Common myeloid progenitor, CD34-positive (primary cell): ENCODE measurements at places on chromosomes 5 and 9.

- H3K36me3 ChIP-seq: no peaks in the 10 kb centered on the region
- no peaks in the 10 kb centered on the region for H3K27me3 ChIP-seq
- H3K27ac ChIP-seq: no peak overlapping the region
- DNase-seq: no peak
Observed at GRCh38 chr5:25892211-25892610, 1146.2 kb downstream of the CDH9 start.

DNA sequence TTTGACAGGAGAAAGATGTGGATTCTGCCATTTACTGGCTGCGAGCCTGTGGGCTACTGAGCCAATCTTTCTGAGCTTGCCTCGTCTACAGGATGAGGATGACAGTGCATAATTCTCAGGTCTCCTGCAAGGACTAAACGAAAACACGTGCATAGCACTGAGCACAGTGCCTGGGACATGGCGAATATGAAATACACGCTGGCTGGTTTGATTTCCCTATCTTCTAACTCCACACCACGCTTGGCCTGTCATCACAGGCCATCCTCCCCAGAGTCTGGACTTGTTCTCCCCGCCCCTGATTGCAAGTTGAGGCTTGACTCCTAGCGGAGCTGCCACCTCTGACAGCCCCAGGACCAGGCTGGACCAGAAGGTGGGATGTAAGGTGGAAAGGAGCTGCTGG lies 37.9 kb downstream of the ARPC5L start:
- peak; percentile 8 for DNase-seq
- no peak overlapping the region for H3K27ac ChIP-seq
- H3K36me3 ChIP-seq: peaks cover 9% of the 10 kb centered on the region
- H3K4me3 ChIP-seq: no peak overlapping the region

GRCh38 chr9:79123415-79123814 lies 448.4 kb upstream of the TLE4 start:
- H3K27me3 ChIP-seq: no peaks in the 10 kb centered on the region
- no peak overlapping the region for H3K27ac ChIP-seq
- no peak for DNase-seq
- H3K36me3 ChIP-seq: no peaks in the 10 kb centered on the region

DNA sequence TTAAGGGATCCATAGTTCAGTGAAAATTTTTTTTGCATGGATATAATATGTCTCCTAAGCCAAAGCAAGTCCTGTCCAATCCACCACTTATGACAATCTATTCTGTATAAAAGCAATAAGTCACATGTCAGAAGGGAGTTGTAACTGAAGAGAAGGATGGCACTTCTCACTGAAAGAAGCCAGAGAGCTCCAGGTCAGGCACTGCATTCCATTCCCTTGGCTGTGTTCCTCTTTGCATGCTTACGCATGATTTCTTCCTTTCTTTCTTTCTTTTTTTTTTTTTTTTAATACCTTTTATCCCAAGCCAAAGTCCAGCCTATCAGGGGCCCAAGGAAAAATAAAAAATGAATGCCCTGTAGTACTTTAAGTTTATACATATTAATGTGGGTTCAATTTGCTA lies 39.8 kb downstream of the MAMDC2 start:
- no peak for DNase-seq
- H3K4me3 ChIP-seq: no peak overlapping the region
- peaks cover 7% of the 10 kb centered on the region for H3K36me3 ChIP-seq
- H3K4me1 ChIP-seq: no peaks in the 10 kb centered on the region
- no peak overlapping the region for H3K27ac ChIP-seq

DNA sequence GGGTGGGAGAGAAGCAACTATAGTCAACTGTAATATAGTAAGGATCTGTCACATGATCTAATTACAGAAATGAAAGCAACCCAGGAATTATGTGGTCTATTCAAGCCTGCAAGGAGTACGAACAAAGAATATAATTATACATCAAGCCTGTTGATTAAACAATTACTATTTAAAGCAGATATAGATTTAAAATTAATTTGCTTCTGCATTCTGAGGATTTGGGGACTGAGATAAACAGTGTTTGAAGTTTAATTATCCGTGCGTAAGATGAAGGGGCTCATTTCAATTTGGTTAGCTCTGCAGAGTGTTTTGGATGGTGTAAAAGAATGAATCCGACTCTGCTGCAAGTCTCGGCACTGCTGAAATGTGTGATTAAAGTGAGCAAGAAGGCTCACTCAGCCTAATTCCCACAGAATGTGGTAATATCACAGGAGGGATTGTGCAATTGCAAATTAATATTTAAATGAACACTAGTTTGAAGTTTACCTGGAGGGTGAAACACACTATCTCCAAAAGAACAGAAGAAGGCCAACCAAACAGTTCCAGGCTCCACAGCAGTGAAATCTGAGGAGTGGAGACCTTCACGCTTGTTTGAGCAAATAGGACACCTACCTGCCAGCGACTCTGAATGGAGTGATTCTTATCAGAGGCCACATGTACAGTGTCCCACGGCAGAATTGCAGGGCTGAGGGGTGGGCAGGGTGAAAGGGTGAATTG lies 420.6 kb upstream of the SLC30A5 start:
- no peaks in the 10 kb centered on the region for H3K27me3 ChIP-seq
- H3K4me3 ChIP-seq: peak overlapping the region; percentile 23
- no peaks in the 10 kb centered on the region for H3K4me1 ChIP-seq

- peaks cover 61% of the 10 kb centered on the region for H3K27me3 ChIP-seq
- peak within 1 kb of the TSS; percentile 70 for H3K4me3 ChIP-seq
- no peak within 1 kb of the TSS for H3K27ac ChIP-seq
- no peaks in the 10 kb centered on the region for H3K36me3 ChIP-seq
- DNase-seq: peak; percentile 44
Observed at GRCh38 chr9:17578911-17579793, at the start of gene SH3GL2. Gene SH3GL2 (plus strand): TSS chr9:17579066.

GRCh38 chr5:102481054-102481715 lies 17.6 kb downstream of the SLCO6A1 start:
- H3K27ac ChIP-seq: no peak overlapping the region
- H3K27me3 ChIP-seq: no peaks in the 10 kb centered on the region
- no peak for DNase-seq

DNA sequence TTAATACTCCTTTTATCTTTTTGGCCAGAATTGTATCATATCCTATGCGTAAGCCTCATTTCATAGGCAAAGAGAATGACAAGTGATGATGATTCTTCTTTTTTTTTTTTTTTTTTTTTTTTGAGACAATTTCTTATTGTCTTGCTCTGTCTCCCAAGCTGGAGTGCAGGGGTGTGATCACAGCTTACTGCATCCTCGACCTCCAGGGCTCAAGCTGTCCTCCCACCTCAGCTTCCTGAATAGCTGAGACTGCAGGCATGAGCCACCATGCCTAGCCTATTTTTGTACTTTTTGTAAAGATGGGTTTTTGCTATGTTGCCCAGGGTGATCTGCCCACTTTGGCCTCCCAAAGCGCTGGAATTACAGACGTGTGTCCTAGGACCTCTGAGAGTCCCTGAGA lies 41.9 kb upstream of the C5orf24 start:
- no peaks in the 10 kb centered on the region for H3K4me1 ChIP-seq
- no peak overlapping the region for H3K27ac ChIP-seq
- no peaks in the 10 kb centered on the region for H3K27me3 ChIP-seq
- no peak for DNase-seq

- no peaks in the 10 kb centered on the region for H3K36me3 ChIP-seq
- H3K27me3 ChIP-seq: peaks cover 100% of the 10 kb centered on the region
- peaks cover 11% of the 10 kb centered on the region for H3K4me1 ChIP-seq
- H3K27ac ChIP-seq: no peak overlapping the region
- peak; percentile 82 for DNase-seq
Observed at GRCh38 chr9:1051584-1052275, 1.6 kb downstream of the DMRT2 start.

- no peaks in the 10 kb centered on the region for H3K27me3 ChIP-seq
- H3K36me3 ChIP-seq: no peaks in the 10 kb centered on the region
- no peak overlapping the region for H3K4me3 ChIP-seq
- no peaks in the 10 kb centered on the region for H3K4me1 ChIP-seq
- no peak overlapping the region for H3K27ac ChIP-seq
- no peak for DNase-seq
Observed at GRCh38 chr5:153774686-153775085, 264.0 kb downstream of the FAM114A2 start.

GRCh38 chr5:131513780-131514179 lies 121.2 kb downstream of the RAPGEF6 start:
- no peaks in the 10 kb centered on the region for H3K27me3 ChIP-seq
- H3K36me3 ChIP-seq: peaks cover 11% of the 10 kb centered on the region
- no peak overlapping the region for H3K27ac ChIP-seq
- no peak for DNase-seq
- peaks cover 42% of the 10 kb centered on the region for H3K4me1 ChIP-seq

GRCh38 chr5:14598225-14598624 lies 16.6 kb downstream of the OTULINL start:
- peaks cover 42% of the 10 kb centered on the region for H3K4me1 ChIP-seq
- H3K27ac ChIP-seq: no peak overlapping the region
- peaks cover 2% of the 10 kb centered on the region for H3K36me3 ChIP-seq
- H3K27me3 ChIP-seq: no peaks in the 10 kb centered on the region
- DNase-seq: no peak

DNA sequence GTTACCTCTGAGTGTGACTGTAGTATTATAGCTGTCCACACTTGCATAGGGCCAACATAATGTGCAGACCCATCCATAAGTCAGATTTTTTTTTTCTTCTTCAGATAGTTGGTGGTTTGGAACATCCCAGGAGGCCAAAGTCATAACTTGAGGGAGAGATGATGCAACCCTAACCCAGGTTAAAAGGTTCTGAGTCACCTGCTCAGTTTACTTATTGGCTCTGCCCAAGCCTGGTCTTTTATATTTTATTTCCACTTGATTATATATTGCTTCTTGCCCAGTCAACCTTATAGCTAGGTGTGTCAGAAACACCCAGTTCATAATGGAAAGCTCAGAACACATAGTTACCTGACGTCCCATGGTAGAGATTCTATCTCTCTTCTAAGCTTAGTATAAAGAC lies 113.1 kb upstream of the PCSK1 start:
- H3K4me1 ChIP-seq: no peaks in the 10 kb centered on the region
- H3K4me3 ChIP-seq: no peak overlapping the region
- DNase-seq: no peak
- no peak overlapping the region for H3K27ac ChIP-seq
- H3K27me3 ChIP-seq: no peaks in the 10 kb centered on the region

DNA sequence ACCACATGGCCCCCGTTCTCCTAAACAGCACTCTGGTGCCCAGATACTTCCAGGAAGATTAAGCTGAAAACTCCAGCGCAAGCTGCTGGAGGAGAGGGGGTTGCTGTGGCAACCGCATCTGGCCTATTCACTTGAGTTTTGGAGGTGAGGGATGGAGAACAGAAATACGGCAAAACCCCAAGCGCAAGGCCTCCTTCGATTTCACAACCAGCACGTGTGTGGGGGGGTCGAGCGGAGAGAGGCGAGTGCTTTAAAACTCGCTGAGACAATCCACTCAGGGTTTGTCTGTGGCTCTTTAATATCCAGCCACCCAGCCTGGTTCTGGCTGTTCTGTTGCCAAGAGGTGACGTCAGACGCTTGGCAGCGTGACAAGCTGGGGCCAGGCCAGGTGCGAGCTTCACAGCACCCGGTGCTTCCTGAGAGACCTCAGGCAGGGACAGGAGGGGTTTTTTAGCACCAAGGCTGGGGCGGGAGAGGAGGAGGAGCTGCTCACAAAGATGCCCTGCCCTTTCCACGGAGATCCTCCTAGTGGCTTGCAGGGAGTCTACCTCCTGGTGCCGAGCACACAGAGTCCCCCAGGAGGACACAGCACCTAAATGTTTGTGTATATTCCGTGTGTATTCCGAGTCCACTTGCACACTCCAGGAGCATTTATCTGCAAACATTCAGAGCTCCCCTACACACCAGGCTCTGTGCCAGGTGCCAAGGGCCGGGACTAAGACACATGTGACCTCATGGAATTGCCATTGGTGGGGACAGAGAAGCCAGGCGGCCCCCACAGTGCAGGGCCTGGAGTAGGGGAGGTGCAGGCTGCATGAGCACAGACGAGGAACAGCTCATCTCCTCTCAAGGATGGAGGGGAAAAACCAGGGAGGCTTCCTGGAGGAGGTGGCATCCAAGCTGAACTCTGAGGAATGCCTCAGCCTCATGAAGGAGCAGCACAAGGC lies 194.6 kb downstream of the OLFM1 start:
- peak; percentile 76 for DNase-seq
- no peaks in the 10 kb centered on the region for H3K36me3 ChIP-seq
- H3K27me3 ChIP-seq: no peaks in the 10 kb centered on the region
- no peak overlapping the region for H3K4me3 ChIP-seq
- H3K4me1 ChIP-seq: no peaks in the 10 kb centered on the region

DNA sequence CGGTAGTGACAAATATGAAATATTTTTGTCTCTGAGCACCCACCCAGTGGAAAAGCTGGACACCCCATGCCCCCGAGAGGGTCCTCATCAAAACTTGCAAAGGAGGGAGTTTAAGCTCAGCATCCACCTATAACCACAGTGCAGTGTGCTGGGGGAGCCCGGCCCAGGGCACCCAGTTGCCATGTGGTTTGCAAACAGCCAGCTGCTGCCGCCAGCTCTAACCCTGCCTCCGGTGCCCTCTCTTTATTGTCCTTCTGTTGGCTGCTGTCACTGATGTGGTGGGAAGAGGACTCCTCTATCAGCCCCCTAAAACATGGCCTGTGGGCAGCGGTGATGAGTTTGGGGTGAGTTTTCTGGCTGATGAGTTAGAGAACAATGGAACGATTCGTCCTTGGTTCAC lies 160.9 kb upstream of the MVB12B start:
- no peaks in the 10 kb centered on the region for H3K36me3 ChIP-seq
- no peak overlapping the region for H3K27ac ChIP-seq
- H3K4me1 ChIP-seq: no peaks in the 10 kb centered on the region

GRCh38 chr5:83751201-83751600 lies 30.5 kb upstream of the HAPLN1 start:
- no peak overlapping the region for H3K4me3 ChIP-seq
- no peak overlapping the region for H3K27ac ChIP-seq
- H3K27me3 ChIP-seq: no peaks in the 10 kb centered on the region
- no peaks in the 10 kb centered on the region for H3K36me3 ChIP-seq

DNA sequence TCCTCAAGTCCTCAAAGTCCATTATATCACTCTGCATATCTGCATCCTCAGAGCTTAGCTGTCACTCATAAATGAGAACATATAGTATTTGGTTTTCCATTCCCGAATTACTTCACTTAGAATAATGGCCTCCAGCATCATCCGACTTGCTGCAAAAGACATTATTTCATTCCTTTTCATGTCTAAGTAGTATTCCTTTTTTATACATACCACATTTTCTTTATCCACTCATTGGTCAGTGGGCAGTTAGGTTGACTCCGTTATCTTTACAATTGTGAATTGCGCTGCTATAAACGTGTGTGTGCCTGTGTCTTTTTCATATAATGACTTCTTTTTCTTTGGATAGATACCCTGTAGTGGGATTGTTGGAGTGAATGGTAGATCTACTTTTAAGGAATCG lies 117.2 kb downstream of the OR2K2 start:
- H3K4me3 ChIP-seq: no peak overlapping the region
- H3K27ac ChIP-seq: no peak overlapping the region
- H3K27me3 ChIP-seq: no peaks in the 10 kb centered on the region
- DNase-seq: no peak
- H3K4me1 ChIP-seq: no peaks in the 10 kb centered on the region

DNA sequence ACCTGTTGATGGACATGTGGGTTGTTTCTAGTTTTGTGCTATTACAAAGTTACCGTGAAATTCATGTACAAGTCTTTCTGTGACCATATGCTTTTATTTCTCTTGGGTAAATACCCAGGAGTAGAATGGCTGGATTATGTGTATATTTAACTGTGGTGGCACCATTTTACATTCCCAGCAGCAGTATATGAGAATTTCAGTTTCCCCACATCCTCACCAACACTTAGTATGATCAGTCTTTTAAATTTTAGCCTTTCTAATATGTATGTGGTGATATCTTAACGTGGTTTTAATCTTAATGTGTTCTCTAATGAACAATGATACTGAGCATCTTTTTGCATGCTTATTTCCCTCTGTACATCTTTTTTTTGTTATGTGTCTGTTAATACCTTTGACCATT lies 36.6 kb downstream of the GALNT10 start:
- no peaks in the 10 kb centered on the region for H3K27me3 ChIP-seq
- H3K4me3 ChIP-seq: no peak overlapping the region
- H3K36me3 ChIP-seq: no peaks in the 10 kb centered on the region
- no peaks in the 10 kb centered on the region for H3K4me1 ChIP-seq
- no peak for DNase-seq
- H3K27ac ChIP-seq: no peak overlapping the region
